ENCODE measurements at places on chromosomes 12 and 14.

DNA sequence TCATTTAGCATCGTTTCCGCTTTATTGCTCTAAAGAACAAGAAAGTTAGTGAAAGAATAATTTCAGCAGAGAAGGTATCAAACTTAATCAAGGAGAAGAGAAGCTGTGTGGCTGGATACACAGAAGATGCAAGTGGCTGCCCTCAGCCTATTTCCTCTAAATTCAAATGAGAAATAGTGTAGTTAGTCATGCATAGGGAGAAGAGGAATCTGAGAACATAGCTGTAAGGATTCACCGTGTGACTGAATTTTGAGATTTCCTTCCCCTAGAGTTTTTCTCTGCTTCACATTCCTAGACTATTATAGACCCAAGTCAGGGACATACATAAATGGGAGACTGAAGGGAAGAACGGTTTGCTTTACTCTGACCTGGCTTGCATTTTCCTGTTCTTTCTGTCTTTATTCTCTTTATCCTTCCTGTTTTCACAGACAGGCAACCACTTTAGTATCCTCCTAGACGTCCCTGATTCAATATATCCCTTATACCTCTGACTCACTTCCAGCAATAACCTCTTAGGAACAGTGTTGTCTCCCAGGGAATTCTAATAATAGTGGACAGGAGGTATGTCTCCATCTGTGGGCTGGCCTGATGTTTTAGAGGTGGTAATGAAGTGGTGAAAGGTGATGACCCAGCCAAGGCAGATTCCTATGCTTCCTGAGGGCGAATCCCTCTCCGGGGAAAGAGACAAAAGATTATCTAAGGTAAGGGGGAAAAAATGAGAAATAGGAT, 7.0 kb downstream of the RNASE10 start:
- DNase-seq = no peak

GRCh38 chr14:53055003-53055402, 98.1 kb downstream of the DDHD1 start:
- DNase-seq = no peak

GRCh38 chr12:124242529-124243065, 52.3 kb upstream of the RFLNA start:
- no peak for DNase-seq

DNA sequence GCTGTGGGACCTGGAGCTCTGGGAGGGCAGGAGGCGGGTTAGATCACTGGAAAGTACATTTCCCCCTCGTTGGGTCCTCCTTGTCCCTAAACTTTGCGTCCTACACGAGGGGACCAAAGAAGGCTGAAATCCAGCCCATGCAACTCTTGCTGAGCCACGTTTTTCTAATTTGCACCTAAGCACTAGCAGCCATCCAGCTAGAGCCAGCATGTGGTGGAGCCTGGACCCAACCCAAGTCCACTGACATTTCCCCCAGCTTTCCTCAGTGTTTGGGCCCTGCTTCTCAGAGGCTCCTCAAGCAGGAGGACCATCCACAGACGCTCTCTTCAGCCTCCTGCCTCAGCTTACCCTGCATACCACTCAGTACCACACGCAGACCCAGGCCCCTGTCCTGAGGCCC, 49.7 kb downstream of the TSPAN11 start:
- DNase-seq = no peak

- no peak for DNase-seq
These were observed 30.8 kb downstream of the P2RX2 start for GRCh38 chr12:132649226-132649945.

DNA sequence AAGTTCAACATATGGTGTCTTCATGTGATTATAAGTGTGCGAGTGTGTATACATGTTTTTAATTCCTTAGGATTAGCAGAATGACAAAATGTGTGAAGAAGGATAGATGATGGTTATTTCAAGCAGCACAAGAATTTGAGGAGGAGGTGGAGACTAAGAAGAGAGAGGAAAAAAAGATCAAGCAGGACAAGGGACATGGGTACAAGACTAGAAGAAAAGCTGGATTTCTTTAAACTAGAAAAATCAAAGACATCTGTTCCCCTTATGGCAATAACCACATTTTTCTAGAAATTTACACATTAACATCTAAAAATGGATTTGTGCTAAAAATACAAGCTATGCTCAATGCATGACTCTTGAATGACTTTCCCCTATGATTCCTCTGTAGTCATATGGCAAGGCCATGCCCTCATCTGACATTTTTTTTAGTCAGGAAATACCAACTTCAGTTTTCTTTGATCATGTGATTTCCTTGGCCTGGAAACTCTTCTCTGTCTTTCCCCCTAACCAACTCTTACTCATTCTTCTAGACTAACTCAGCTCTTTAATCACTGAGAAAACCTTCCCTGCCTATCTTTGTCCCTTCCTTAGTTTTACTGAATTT, 435.8 kb downstream of the NRXN3 start:
- no peak for DNase-seq

- DNase-seq = no peak
These were observed 91.8 kb upstream of the PARP11 start for GRCh38 chr12:3965046-3965445.

DNA sequence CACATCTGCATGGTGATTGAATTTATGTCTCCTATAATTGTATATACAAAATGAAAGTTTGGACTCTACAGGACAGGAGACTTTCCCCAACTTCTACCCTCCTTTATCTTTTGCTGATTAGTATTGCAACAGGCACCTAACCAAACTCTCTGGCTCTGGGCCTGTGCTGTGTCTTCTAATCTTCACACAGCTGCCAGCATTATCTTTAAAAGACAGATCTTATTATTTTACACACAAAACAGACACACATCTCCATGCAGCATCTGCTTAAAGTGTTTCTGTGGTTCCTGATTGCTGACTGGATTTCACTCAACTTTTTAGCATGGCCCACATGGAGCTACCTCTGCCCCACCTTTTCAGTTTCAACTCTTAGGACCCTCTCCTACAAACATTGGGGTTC, 154.9 kb upstream of the PELI2 start:
- no peak for DNase-seq

GRCh38 chr14:89853936-89854693, 100.4 kb downstream of the EFCAB11 start:
- no peak for DNase-seq

- DNase-seq = no peak
These were observed 69.7 kb downstream of the HELB start for GRCh38 chr12:66371982-66372381.

DNA sequence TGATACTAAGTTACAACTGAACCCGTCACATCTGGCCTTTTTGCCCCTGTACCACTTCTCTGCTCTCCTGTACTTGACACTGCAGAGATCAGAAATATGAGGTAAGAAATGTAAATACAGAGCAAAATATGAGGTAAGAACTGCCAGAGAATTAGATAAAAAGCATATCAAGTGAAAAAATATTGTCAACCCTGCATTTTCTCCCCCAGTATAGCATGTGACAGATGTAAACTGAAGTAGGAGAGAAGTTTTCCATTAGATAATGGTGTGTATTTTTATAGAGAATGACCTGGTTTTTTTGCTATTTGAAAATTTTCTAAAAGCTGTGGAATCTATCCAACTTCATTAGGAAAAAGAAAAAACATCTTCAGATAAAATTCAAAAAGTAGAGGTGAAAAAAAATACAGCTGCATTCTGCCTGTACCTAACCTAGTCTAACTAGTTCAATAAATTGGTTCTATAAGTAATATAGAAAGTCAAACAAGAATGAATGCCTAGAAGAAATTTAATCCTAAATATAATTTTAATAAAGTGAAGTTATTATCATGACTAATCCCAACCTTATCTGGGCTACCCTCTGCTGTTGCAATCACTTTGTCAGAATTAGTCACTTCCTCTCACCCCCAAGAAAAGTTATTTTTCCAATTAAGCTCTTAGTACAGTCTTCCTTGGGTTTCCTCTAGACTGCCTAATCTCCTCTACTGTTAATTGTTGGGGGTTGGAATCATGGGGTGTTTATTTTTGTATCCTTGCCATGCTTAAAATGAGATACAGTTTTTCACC, 210.0 kb downstream of the RASSF9 start:
- DNase-seq = no peak

GRCh38 chr12:15700595-15700994, 88.6 kb downstream of the EPS8 start:
- no peak for DNase-seq

- no peak for DNase-seq
These were observed 120.1 kb upstream of the CCND2 start for GRCh38 chr12:4153343-4153892.

GRCh38 chr12:93302331-93303229, 75.1 kb upstream of the NUDT4 start:
- no peak for DNase-seq

- no peak for DNase-seq
These were observed 17.3 kb upstream of the STAC3 start for GRCh38 chr12:57268264-57268663.

DNA sequence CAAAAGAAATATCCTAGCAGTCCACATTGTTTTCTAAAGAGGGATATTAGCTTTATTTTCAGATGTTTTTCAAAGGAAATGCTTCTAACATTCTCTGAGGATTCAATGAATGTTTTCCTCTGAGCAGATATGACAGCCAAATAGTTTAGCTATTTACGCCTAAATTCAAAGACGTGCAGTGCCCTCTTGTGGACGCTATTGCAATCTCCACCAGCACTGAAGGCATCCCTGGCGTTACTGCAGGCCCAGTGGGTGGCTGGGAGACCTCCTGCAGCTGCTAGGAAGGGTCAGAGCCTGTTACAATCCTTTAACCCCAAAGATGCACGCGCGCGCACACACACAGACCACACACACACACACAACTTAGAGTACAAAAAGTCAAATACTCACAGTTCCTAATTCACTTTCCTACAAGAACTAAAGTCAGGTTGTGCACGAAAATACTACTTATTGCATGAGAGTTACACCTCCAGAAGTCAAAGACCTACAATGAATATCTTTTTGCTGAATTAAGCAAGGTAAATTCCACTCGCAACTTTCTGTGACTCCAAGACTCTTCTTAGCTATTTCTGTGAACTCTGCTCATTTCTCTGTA, 589.3 kb upstream of the TMEM132C start:
- peak; percentile 80 for DNase-seq

- DNase-seq = peak; percentile 37
These were observed 22.2 kb downstream of the TMEM63C start for GRCh38 chr14:77203611-77204458.

DNA sequence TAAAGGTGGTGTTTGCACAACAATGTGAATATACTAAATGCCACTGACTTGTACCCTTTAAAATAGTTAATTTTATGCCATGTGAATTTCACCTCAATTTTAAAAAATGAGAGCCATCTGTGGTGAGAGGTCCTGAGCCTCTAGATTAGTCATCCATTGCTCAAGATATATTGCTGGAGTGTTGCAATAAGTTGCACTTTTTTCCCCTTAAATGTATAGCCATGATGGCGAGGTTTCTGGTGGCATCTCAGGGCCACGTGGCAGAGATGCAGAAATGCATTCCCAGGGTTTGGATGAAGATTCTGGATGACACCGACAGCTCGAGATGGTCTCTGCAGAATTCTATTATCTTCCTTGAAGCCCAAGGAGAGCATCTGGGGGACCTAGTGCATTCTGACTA, 153.7 kb downstream of the AACS start:
- DNase-seq = no peak

- no peak for DNase-seq
These were observed 5.7 kb downstream of the METTL25 start for GRCh38 chr12:82363990-82364389.

GRCh38 chr12:111867531-111867930, 25.5 kb downstream of the MAPKAPK5 start:
- no peak for DNase-seq

GRCh38 chr12:72369423-72369959, 97.3 kb downstream of the TRHDE start:
- DNase-seq = no peak

- no peak for DNase-seq
These were observed 210.3 kb downstream of the TMTC2 start for GRCh38 chr12:82896979-82897378.

DNA sequence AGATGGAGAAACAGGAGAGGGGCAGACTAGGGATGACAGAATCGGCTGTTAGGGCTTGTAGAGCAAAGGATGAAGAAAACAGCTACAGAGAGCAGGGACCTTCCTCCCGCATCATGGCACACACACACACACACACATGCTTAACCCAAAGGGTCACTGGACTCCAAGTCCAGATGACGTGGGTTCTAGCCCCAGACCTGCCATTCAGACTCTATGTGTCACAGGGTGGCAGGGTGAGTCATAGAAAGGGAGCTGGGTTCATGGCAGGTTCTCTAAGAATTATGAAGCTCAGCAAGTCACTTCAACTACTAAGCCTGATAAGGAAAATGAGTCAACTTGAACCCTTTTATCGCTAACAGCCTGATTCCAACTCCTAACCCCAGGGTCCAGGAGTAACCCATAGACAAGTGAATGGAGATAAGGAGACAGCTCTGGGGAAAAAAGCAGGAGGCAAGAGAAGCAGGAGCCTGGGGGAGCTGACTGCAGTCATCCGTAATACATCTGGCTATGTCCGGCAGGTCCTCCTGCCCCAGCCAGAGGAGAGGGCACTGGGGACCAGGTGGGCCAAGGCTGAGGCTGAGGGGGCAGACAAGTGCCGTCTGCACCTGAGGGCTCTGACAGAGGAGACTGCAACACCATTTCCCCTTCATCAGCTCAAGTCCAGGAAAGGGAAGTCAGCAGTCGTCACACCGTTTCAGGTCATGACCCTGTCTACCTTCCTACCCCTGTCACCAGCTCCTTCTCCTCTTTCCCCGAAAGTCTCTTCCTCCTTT, 3.6 kb upstream of the TNFRSF1A start:
- peak; percentile 23 for DNase-seq

- DNase-seq = no peak
These were observed 2.8 kb downstream of the DIO2 start for GRCh38 chr14:80208461-80208860.

GRCh38 chr12:26317942-26318575, 122.7 kb downstream of the SSPN start:
- no peak for DNase-seq

DNA sequence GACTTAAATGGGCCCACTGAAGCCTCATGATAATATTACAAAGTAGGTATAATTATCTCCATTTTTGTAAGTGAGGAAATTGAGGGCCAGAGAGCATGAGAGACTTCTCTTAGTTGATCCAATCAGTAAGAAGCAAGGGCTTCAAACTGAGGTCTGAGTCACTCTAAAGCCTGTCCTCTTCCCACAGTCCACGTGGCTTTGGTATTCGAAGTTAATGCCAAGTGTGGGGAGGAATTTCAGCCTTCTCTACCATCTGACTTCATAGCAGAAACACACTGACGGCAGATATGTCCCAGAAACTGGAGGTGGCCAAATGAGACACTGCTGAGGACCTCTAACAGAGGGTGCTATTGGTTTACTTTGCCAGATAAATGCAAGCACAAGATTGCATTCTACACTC, 114.4 kb upstream of the OVCH1 start:
- DNase-seq = no peak

- DNase-seq = no peak
These were observed 25.1 kb downstream of the C12orf42 start for GRCh38 chr12:103470664-103471063.

GRCh38 chr12:57853864-57854556, 7.5 kb upstream of the CTDSP2 start:
- no peak for DNase-seq

GRCh38 chr12:80313209-80313608, 130.8 kb upstream of the PTPRQ start:
- no peak for DNase-seq

- peak; percentile 78 for DNase-seq
These were observed 29.0 kb upstream of the AMN start for GRCh38 chr14:102893452-102893851.
